Erythroblast (primary cell): ENCODE measurements at places on chromosomes 3 and 15.
A peak's percentile ranks its signal among the peaks of the same experiment; 100 is the strongest.

DNA sequence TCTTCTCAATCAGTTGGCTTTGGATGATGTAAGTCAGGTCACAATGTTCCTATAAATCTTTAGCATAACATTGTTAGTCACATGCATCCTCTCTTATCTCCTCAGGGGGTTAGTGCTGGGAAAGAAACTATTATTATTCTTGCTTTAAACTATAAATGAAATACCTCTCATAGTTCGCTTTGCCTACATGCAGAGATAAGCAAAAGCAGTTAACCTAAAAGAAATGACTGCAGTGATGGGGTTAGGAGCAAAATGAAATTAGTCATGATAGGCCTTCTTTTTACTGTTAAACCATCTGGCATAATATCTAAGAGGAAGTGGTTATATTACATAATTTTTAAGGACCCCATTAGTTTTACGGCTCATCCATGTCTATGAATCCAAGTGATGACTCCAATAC, 91.7 kb upstream of the IGSF10 start:
- DNase-seq = no peak

DNA sequence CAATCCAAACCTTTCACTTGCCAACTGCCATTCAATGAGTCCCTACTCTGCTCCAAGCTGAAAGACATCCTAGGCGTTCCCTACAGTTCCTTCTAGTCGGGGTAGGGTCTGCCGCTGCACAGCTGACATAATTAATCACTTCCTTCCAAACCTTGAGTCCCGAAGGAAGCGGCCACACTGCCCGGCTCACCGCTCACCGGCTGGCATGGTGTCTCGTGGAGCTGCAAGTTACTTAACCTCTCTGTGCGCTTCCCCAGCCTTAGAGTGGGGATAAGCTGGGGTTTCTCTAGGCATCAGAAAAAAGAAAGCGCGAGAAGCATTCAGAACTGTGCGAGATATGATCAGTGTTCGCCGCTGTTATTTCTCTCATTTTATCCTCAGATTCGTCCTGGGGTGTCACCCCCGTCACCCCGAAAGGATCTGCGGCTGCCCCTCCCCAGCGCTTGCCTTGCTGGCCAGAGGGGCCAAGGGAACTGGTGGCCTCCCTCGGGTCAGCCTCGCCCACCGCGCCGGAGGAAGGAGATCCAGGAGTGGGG, 748 bp downstream of the MRPS25 start:
- peak; percentile 66 for DNase-seq

DNA sequence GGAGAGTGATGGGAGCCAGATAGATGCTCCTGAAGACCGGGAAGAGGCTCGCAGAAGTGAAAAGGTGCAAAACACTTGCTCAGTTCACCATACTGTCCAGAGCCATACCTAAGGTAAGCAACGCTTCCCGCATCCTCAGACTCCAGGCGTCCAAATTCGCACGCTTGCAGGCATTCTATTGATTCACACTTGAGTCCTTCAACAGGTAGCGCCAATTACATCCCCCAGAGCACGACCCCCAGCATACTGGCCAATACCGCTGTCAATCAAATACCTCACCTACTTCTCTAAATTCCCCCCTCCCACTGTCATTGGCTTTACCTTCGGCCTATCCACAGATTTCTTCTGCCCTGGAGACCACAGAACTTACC, 361 bp upstream of the STXBP5L start:
- no peak for DNase-seq

DNA sequence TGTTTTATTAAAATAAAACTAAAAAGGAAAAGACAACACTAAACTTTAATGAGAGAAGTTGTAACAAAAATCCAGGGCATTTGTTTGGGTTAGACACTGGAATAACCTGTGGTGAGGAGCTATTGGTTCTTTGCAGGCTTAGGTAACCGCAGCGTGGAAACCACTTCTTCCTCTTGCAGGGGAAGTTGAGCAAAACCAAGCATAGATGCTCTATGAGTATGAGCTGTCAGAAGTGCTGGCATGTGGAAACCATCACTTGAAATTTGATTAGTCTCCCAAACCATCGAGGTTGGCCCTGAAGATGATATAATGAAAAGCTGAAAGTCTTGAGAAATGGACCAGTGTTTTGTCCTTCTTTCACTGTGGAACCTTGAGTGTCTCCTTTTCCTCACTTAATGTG, 127.1 kb upstream of the RBMS3 start:
- no peak for DNase-seq

GRCh38 chr3:127008236-127008635, 25.3 kb downstream of the PLXNA1 start:
- no peak for DNase-seq

DNA sequence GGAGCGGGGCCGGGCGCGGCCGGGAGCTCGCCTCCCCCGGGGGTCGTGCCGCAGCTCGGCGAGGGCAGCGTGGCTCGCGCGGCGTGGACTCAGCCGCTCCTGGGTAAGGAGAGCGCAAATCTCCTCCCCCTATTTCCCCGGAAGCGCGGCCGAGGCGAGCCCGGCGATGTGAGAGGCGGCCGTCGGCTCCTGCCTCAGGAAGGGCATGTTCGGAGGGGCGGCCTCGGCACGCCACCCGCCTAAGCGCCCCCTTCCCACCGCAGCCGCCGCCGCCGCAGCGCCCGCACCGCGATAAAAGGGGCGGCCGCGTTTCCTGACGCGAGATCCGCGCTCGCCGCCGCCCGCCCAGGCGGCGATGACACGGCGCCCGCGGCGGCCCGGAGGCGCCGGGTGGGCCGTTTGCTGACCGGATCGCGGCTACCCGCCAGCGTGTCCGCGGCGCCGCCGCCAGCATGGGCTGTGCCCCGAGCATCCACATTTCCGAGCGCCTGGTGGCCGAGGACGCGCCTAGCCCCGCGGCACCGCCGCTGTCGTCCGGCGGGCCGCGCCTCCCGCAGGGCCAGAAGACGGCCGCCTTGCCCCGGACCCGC, at the start of gene PDE8A:
PDE8A (plus strand) TSS at position 146 of the 590 bp plus-strand sequence; CDS start at position 453, 307 bp downstream.
- peak; percentile 66 for DNase-seq

DNA sequence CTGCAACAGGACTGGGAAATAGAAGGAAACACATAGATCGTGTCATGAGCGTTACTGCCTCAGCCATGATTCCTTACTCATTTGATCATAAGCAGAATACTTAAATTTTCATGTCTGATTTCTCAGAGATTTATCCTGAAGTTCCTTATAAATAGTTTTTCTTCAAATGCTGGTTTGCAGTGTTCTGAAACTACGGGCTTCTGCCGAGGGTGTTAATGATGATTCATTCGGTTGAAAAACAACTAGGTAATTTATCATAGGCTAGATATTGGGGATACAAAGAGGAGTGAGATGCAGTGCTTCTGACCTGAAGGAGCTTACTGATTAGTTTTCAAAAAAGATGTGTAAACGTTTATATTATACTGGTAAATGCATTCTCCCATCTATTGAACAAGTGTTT, 428.9 kb downstream of the NLGN1 start:
- no peak for DNase-seq

- DNase-seq = no peak
These were observed 428.3 kb upstream of the RASGRP1 start for GRCh38 chr15:38992930-38993329.

DNA sequence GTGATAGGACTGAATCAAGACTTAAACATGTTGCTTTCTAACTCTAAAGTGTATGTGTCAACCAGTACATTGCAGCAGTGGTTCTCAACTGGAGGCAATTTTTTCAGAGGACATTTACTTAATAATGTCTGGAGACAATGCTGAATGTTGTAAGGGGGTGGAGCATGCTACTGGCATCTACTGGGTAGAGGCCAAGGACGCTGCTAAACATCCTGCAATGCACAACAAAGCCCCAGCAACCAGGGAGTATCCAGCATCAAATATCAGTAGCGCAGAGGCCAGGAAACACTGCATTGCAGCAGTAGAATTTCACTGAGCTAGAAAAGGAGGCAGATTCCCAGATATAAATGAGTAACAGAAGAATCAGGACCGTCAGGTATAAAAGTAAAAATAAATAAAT, 79.8 kb upstream of the GRM7 start:
- DNase-seq = no peak

DNA sequence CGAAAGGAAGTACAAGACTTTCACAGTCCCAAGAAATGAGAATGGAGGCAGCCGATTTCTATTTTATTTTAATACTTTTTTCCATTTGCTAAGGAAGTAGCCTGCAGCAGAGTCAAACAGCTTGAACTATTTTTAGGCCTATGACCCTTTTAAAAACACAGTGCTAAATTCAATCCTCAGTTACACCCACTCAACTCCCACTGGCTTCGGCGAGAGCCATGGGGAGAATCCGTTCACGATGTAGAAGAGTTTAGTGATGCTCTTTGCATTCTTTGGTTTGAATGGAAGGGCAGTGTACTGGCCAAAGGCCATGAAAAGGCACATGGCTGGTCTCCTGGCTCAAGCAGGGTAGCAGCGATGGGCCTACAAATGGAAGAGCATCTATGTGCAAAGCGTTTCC, 343.5 kb downstream of the FOXP1 start:
- DNase-seq = no peak
